Stimulated activated CD4-positive, alpha-beta T cell treated with anti-CD3 and anti-CD28 coated beads, Interleukin-1b, Interleukin-23, amount 100 ng/mL, for 24 hours (primary cell): ENCODE measurements at places on chromosomes 13 and 19.

GRCh38 chr13:72473321-72473720 is 254.1 kb downstream of the MZT1 start:
- DNase-seq = no peak

DNA sequence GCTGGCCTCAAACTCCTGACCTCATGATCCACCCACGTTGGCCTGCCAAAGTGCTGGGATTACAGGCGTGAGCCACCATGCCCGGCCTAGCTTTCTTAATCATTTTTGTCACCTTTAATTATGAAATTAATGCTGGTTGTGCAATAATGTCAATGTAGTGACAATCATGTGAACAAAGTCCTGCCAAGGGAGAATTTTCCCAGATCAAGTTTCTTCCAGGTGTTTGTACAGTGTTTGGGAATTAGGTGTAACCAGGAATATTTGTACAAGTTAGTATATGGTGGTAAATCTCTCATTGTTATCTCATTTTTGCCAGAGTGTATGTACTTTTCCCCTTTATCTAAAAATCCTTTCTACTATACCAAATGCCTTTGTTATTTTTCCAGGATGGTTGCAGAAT is 171.1 kb downstream of the UGGT2 start:
- DNase-seq = no peak

DNA sequence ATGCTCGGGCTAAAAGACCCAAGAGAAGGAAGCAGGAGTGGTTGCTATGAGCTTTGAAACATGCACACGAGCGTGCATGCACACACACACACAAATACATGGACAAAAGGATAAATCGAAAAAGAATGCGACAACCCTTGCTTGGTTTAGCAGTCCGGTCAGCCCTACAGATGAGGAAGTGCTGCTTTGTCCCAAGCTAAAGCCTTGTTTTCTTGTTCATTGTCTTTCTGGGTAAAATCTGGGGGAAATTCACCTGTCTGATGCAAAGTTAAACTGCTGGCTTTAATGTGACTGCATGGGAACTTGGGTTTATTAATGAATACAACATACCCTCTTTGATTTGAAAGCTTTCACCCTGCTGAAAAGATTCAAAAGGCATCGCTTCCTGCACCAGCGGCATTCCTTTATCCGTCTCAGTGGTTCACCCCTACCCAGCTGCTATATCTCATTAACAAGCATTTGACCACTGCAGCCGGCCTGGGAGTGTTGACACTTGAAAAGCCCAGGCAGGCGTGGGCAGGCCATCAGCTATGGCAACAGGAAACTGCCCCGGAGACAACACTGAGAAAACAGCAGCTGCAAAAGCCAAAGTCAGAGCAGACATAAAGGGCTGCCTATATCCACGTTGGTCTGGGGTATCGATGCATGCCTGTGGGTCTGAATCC is 301.7 kb downstream of the NDFIP2 start:
- no peak for DNase-seq

DNA sequence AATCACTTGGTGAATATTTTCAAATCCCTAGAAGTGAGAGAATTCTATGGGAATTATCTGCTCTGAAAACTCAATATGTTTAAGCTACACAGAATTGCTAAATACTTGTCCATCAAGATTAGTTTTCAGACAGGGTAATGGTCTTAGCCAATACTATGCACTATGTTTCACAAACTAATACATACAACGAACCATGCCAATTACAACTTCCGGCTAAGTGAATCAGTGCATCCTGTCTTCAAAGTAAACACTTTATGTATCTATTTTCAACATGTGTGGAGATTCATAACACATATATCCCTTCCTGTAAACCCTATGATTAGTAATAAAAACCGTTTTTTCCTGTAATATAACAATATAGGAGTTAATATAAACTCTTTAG is 181.5 kb downstream of the POSTN start:
- no peak for DNase-seq

GRCh38 chr19:46944918-46945628 is 74.6 kb upstream of the NPAS1 start:
- no peak for DNase-seq

- no peak for DNase-seq
These were observed 731 bp downstream of the ZNF558 start for GRCh38 chr19:8831373-8831772.

DNA sequence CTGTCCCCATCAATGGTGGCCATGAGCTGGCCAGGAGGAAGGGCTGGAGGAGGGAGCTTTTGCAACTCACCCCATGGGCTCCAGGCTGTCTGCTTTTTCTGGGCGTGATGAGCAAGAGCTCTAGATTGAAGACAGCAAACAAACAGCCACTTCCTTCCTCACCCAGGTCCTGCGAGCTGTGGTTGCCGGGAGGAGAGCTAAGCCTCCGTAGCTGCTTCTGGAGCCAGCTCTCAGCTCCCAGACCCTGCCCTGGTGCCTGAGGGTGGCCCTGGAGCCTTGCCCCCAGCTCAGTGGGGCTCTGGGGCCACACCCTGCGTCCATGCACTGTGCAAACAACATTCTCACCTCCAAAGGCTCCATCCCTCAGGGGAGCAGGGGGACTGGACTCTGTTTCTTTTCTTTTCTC is 6.2 kb downstream of the MYO1F start:
- DNase-seq = no peak

GRCh38 chr13:41762796-41763195 is 198.1 kb downstream of the VWA8 start:
- no peak for DNase-seq

DNA sequence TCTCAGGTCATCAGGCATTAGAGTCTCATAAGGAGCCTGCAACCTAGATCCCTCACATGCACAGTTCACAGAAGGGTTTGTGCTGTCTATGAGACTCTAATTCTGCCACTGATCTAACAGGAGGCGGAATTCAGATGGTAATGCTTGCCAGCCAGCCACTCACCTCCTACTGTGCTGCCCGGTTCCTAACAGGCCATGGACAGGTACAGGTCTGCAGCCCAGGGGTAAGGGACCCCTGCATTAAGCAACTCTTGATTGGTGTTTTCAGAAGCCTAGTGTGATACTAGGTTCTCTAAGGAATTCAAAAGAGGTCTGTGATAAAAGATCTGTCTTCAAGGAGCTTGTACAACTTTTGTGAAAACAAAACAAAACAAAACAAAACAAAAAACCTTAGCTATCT is 31.1 kb downstream of the CAB39L start:
- no peak for DNase-seq

DNA sequence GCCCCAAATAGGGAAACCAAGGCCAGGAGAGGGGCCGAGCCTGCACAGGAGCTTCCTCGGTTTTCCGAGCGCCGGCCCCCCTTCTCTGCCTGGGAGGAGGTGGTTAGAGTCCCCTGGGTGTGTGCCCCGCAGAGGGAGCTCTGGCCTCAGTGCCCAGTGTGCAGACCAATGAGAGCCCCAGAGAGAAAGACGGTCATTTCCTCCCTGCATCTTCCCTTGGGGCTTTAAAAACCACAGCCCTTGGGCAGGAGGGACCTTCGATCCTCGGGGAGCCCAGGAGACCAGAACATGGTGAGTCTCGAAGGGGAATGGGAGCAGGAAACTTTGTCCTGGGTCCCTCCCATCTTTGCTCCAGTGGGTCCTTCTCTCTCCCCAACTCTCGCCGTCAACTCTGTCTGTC is at the start of gene C5AR1:
C5AR1 (plus strand) TSS at position 254 of the 400 bp plus-strand sequence; CDS start at position 289, 35 bp downstream.
- no peak for DNase-seq

- DNase-seq = no peak
These were observed 276.0 kb downstream of the COG6 start for GRCh38 chr13:39931505-39931904.

DNA sequence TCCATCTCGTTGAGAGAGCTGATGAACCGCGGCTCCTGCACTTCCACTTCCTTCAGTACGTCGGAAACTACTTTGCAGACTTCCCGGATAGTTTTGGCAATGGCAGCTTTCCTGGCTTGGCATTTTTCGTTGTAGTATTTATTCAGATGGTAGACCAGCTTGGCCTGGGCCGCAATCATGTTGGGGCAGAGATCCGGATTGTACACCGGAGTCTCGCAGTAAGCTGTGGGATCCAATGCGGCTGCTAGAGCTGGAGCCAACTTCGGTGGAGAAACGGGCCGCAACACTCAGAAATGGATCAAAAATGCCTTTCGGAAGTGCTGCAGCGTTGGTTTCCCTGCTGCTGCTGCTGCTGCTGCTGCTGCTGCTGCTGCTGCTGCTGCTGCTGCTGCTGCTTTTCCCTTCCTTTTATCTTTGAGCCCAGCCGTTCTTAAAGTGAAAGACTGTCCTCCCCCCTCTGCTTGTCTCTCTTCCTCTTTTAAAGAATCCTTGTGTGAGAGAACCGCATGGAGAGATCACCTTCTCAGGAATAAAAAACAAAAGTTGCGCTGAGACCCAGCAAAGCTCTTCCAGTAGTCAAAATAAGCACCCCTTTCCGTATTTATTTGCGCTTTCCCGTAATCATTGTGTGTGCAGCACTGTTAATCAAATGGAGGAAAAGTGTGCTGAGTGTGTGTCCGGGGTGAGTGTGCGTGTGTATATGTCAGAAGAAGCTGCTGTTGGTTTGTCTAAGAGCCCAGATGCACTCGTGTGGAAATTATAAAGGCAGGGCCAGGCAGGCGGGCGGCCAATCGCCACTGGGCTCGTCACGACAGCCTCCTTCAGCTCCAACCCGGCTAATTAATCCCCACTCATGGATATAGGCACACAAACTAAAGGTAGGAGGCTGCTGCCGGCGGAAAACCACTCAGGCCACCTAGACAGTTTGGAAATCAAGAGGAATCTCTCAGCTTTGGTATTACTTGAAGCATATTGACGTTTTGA is at the start of gene MAB21L1:
MAB21L1 (minus strand) TSS at position 730 of the 984 bp plus-strand sequence; CDS start at position 179, 551 bp downstream.
- DNase-seq = no peak

DNA sequence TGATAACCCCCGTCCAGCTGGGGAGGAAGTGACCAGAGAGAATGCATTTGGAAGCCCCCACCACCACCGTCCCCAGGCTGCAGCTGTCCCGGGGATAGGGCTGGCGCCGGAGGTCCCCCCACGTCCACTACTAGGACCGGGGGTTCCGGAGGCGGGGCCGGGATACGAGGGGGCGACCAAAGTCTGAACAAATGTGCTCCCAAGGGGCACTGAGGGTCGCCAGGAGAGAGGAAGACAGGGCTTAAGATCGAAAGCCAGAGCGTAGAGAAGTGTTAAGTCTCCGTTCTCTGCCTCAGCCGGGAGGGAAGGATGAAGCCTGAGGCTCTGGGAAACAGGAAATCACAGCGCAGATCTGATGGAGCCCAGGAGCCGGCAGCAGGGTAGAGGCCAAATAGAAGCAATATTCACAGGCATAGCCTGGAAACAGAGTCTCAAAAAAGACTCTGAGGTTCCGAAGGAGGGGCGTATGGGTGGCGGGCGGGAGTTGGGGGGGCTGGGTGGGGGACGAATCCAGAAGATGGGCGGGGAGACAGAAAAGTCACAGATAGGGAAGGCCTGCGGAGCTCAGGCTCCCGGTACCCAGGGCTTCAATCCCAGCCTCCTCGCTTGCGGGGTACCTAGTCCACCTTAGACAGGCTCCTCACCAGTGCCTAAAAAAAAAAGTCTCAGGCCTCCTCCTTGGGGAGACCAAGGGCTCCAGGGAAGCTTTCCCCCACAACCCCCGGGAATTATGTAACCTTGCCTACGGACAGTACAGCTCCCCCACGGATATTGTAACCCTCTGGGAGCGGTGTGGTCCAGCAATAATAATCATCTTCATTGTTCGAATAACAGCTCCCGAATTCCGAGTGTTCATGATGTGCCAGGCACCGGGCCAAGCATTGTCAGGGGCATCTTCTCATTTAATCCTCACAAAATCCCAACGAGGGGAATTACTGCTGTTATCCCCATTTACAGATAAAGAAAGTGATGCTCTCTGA is 1.1 kb upstream of the ERF start:
- no peak for DNase-seq
